ENCODE measurements at places on chromosomes 2 and 18. TPM values are rescaled to one million over a fixed set of nuclear protein-coding genes. Genes with fewer than 3 reads are reported as not detected.

Gene IL37
- polyA plus RNA-seq = not detected

Gene DLGAP1
- 0.30 TPM for polyA plus RNA-seq

Gene AKAIN1
- polyA plus RNA-seq = 6.8 TPM

Gene OTOS
- not detected for polyA plus RNA-seq

GRCh38 chr18:58619596-58619930 is 9.3 kb downstream of the ALPK2 start:
- no peak for DNase-seq

- DNase-seq = no peak
Measured at GRCh38 chr2:217520356-217521010, 482.3 kb downstream of the TNS1 start.

DNA sequence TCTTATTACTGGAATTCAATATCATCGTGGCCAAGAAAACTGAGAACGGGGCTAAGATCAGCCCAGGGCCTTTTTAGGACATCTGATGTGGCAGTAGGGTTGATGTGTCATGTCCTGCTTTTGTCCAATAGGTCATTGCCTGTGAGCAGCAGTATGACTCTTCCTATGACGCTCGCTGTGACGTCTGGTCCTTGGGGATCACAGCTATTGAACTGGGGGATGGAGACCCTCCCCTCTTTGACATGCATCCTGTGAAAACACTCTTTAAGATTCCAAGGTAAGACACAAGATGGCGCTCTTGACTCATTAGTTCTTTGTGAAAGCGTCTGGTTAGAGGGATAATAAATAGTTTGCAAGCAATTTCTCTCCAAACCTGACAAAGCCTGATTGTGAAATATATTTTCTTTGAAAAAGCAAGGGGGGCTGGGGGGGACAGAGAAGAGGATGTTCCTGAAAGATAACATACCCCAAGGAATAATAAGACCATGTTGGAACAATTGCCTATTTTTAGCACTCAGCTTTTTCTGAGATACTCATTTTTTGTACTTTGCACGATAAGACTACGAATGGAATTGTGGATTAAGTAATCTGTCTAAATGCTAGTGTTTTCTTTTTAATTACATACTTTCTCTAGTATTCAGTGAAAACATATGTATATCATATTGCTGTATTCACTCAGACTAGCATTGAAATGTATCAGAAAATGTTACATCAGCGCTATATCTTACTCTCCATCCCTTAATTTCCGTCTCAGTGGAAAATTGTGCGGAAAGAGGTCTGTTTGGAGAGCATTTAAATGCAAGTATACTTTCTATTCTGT is 58.1 kb downstream of the MYO3B start:
- DNase-seq = no peak

DNA sequence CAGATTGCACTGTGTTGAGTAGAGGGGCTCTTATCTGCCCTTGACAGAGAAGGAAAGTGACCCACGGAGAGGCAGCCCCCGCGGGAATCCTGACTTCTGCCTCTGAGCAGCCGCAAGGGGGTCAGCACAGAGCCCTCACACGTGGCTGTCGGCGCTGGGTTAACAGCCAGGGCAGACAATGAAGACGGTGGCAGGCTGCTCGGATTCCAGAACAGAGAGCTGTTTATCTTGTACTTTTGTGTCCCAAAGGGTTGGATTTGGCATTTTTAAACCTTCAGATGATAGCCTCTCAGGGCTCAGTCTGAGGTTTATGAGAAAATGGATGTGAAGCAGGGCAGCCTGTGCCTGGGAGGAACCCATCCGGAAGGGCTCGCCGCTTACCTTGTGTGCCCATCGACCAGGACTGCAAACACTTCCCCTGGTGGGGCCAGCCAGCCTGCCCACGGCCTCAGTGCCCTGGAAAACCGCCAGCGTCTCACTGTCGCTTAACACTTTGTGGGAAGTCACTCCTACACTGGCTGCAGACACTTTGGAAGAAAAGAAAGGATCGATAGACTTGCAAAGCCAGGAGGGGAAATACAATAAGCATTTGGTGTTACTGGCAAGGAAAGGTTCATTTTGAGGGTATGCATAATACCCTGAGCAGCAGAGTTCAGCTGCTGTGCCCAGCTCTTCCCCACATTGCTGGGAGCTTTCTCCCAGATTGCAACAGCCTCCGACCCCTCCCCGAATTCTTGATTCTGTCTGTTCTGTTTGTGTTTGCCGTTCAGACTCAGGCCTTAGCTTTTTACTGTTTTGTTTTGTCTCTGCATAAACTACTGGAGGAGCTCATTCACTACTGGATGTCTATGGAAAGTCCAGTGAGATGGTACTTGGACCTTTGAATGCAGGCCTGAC is 325.3 kb upstream of the MYT1L start:
- DNase-seq = no peak

- DNase-seq = no peak
Measured at GRCh38 chr2:30820381-30821055, 13.3 kb upstream of the CAPN13 start.

DNA sequence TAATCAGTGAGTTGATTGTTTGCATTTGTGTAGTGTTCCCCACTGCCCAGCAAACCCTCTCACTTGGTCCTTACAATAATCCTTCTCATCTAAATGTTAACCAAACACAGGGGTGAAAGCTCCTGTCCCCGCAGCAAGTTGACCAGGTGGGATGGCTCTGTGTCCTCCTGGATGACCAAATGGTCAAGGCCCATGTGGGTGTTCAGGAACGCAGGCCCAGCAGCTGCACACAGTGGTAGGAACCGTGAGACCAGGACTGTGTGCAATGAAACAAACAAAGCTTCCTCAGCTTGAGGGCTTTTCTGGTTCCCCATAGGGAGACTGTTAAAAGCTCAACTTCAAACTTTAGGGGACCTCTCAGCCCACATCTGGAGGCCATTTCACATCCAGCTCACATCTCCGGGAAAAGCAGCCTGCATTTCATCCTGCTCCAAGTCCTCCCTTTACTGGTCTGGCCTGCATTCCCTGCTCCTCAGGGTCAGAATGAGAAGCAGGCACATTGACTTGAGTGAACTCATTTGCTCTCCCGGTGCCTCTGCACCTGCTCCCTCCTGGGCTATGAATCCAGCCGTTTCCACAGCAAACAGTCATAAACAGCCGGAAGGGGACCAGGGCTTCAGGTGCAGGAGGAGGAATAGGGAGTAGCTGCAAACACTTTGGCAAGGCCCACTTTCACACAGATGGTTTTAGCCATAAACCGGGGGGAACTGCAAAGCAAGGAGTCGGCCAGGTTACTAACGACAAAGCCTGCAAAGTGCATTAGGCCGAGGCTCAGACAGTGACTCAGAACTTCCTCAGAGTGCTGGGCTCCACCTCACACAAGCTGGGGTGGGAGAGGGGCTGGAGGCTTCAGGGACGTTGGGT is 144.7 kb downstream of the CAPN13 start:
- no peak for DNase-seq

Measured in pancreas (tissue), 10 donors.